ENCODE measurements at places on chromosomes 3 and 15.

GRCh38 chr3:42085641-42086376, 5.3 kb upstream of the TRAK1 start:
- no peak for DNase-seq

DNA sequence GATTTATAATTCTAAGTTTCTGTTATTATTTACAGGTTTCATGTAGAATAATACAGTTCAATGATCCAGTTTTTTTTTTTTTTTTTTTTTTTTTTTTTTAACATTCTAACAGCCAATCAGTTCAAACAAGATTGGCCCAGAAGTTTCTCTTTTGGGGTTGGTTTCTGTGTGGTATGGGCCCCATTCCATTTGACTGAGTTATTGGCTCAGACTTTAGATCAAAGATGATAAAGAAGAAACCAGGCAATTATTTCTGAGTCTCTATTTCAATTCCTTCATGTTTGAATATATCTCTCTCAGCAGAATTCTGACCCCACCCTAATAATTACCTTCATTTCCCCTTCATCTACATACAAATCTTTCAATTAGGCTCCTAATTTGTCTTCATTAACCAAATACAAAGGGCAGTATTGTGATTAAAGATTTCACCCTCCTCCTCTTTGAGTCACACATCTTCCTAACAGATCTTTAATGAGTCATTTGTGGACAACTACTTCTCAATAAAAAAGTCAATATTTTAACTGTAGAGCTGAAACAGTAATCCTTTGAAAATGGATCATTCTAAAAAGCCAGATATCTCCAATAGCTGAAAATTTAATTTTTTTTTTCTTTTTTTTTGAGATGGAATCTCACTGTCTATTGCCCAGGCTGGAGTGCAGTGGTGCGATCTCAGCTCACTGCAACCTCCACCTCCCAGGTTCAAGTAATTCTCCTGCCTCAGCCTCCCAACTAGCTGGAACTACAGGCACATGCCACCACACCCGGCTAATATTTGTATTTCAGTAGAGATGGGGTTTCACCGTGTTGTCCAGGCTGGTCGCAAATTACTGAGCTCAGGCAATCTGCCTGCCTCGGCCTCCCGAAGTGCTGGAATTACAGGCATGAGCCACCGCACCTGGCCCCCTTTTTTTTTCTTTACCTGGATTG, 878.8 kb downstream of the NAALADL2 start:
- DNase-seq, result no peak

DNA sequence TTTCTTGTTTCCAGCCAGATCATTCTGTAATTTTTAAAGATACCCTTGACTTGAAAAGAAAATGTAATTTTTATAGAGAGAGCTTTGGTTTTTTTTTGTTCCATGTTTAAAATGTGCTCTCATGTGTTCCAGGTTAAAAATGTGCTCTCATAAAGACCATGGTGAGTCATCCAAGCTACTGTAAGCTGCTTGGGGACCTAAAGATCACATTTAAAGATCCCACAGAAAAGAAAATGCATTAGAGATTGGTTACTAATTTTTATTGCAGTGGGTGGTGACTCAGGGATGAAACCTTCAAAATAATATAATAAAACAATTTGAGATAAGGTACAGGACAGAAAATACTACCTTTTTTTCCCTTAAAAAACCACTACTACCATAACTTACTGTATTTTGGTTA, 11.0 kb downstream of the TCF12 start:
- peak; percentile 12 for DNase-seq

- no peak for DNase-seq
These were observed 10.6 kb upstream of the SPRED1 start for GRCh38 chr15:38242055-38242454.

DNA sequence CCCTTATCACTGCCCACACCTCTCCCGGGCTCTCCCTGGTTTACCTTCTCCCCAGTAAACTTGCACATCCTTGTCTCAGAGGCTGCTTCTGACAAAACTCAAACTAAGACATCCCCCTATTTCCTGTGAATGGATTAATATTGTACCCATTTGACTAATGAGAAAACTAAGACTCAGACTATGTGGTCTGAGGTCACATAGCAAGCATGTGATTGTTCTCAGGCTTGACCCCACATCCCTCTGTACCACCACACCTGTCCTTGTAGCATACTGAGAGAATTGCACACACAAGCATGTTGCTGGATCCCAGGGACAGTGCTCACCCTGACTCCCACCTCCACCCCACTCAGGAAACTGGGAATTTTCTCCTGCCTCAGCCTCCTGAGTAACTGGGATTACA, 90.7 kb upstream of the HES1 start:
- DNase-seq, result no peak

- DNase-seq, result no peak
These were observed 345.3 kb downstream of the CHST2 start for GRCh38 chr3:143464850-143465249.
